ENCODE measurements at places on chromosomes 3 and 15. TPM values are rescaled to one million over a fixed set of nuclear protein-coding genes. Genes with fewer than 3 reads are reported as not detected.

DNA sequence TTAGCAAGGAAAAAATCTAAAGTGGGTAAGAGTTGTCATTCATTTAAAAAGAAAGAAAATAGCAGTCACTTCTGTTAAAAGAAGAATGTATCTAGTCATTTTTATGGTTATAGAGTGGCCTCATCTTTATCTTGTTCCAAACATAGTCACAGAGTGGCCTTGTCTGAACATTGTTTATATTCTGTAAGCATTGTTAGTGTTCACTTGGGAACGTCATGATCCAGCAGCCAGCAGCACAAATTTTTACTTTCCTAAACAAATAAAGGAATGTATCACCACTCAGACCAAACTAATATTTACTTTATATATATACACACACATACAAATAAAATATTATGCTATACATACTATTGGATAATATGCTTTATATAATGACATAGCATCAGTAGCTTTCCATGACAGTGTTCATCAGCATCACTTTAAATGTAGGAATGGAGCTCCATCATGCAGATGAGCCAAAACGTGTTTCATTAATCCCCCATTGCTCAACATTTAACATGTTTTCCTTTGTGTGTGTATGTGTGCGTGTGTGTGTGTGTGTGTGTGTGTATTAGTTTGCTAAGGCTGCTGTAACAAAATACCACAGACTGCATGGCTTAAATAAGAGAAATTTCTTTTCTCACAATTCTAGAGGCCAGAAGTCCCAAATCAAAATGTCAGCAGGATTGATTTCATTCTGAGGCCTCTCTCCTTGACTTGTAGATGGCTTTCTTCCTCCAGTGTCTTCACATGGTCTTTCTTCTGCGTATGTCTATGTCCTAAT, 39.6 kb upstream of the GYG1 start:
- H3K4me3 ChIP-seq, result no peak overlapping the region
- no peak for DNase-seq
- H3K4me1 ChIP-seq, result peaks cover 6% of the 10 kb centered on the region
- H3K27me3 ChIP-seq, result no peaks in the 10 kb centered on the region

- H3K4me3 ChIP-seq, result no peak overlapping the region
- no peaks in the 10 kb centered on the region for H3K27me3 ChIP-seq
- H3K4me1 ChIP-seq, result peaks cover 21% of the 10 kb centered on the region
- H3K27ac ChIP-seq, result no peak overlapping the region
Measured at GRCh38 chr3:112456147-112456546, 43.1 kb downstream of the BTLA start.

Gene TRMT10C
- 22.0 TPM for total RNA-seq

Gene LRRC49
- total RNA-seq, result 2.2 TPM

- no peaks in the 10 kb centered on the region for H3K4me1 ChIP-seq
- no peak overlapping the region for H3K4me3 ChIP-seq
- H3K27ac ChIP-seq, result no peak overlapping the region
- DNase-seq, result no peak
- no peaks in the 10 kb centered on the region for H3K36me3 ChIP-seq
Measured at GRCh38 chr3:162334537-162334936, 837.9 kb downstream of the OTOL1 start.

Gene DZIP1L
- total RNA-seq, result 0.46 TPM

GRCh38 chr15:90619468-90619867, 89.7 kb downstream of the CRTC3 start:
- H3K27ac ChIP-seq, result peak overlapping the region; percentile 84
- H3K27me3 ChIP-seq, result no peaks in the 10 kb centered on the region
- H3K4me3 ChIP-seq, result peak overlapping the region; percentile 62
- peaks cover 7% of the 10 kb centered on the region for H3K36me3 ChIP-seq
- H3K4me1 ChIP-seq, result peaks cover 45% of the 10 kb centered on the region

Gene FAM174B
- total RNA-seq, result 9.9 TPM

DNA sequence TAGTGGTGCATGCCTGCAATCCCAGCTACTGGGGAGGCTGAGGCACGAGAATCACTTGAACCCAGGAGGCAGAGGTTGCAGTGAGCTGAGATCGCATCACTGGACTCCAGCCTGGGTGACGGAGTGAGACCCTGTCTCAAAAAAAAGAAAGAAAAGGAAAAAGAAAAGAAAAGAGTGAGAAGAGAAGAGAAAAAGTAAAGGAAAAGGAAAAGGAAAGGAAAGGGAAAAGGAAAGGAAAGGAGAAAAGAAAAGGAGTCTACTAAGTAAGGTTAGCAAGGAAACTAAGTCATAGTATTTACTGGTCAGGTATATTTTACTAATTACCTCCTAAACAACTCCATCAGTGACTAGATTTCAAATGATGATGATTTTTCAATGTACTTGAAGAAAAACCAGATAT, 198.3 kb downstream of the VPS13C start:
- no peaks in the 10 kb centered on the region for H3K4me1 ChIP-seq
- H3K27me3 ChIP-seq, result no peaks in the 10 kb centered on the region
- peaks cover 4% of the 10 kb centered on the region for H3K36me3 ChIP-seq

DNA sequence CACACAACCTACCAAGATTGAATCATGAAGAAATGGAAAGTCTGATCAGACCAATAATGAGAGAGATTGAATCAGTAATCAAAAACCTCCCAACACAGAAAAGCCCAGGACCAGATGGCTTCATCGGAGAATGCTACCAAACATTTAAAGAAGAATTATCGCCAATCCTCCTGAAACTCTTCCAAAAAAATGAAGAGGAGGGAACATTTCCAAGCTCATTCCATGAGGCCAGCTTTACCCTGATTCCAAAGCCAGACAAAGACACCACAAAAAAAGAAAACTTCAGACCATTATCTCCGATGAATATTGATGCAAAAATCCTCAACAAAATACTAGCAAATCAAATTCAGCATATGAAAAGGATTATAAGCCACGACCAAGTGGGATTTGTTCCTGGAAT, 94.1 kb downstream of the SENP2 start:
- no peak overlapping the region for H3K4me3 ChIP-seq
- H3K4me1 ChIP-seq, result no peaks in the 10 kb centered on the region
- peaks cover 23% of the 10 kb centered on the region for H3K27me3 ChIP-seq
- H3K36me3 ChIP-seq, result peaks cover 3% of the 10 kb centered on the region
- no peak overlapping the region for H3K27ac ChIP-seq

GRCh38 chr15:70356062-70356860, 258.5 kb upstream of the TLE3 start:
- no peak overlapping the region for H3K4me3 ChIP-seq
- peaks cover 15% of the 10 kb centered on the region for H3K27me3 ChIP-seq
- no peak overlapping the region for H3K27ac ChIP-seq
- no peaks in the 10 kb centered on the region for H3K4me1 ChIP-seq
- no peak for DNase-seq
- no peaks in the 10 kb centered on the region for H3K36me3 ChIP-seq

- peak overlapping the region; percentile 1 for H3K27ac ChIP-seq
- no peaks in the 10 kb centered on the region for H3K27me3 ChIP-seq
- H3K4me1 ChIP-seq, result peaks cover 66% of the 10 kb centered on the region
Measured at GRCh38 chr15:90394748-90395442, 6.9 kb downstream of the IQGAP1 start.

Gene HES1
- 0.81 TPM for total RNA-seq

GRCh38 chr3:58349792-58350626, 17.3 kb downstream of the PXK start:
- H3K4me3 ChIP-seq, result peak overlapping the region; percentile 68
- H3K27ac ChIP-seq, result peak overlapping the region; percentile 79
- DNase-seq, result no peak
- H3K36me3 ChIP-seq, result peaks cover 8% of the 10 kb centered on the region
- H3K4me1 ChIP-seq, result peaks cover 81% of the 10 kb centered on the region

Gene CCDC13
- total RNA-seq, result 0.70 TPM

Gene LYSMD4
- 9.7 TPM for total RNA-seq

Gene GOLGA6L4
- 2.6 TPM for total RNA-seq

- no peak for DNase-seq
- H3K4me3 ChIP-seq, result no peak overlapping the region
- no peaks in the 10 kb centered on the region for H3K4me1 ChIP-seq
Measured at GRCh38 chr3:24417730-24418129, 76.9 kb downstream of the THRB start.

Gene TUSC7
- total RNA-seq, result not detected

GRCh38 chr3:94525043-94525442, 462.2 kb downstream of the NSUN3 start:
- no peak for DNase-seq
- H3K4me1 ChIP-seq, result no peaks in the 10 kb centered on the region
- no peak overlapping the region for H3K4me3 ChIP-seq

Gene SEMA7A
- 46.7 TPM for total RNA-seq

Gene NANOGP8
- total RNA-seq, result not detected

Gene C3orf62
- total RNA-seq, result 7.0 TPM

- H3K4me3 ChIP-seq, result peak overlapping the region; percentile 96
- peaks cover 30% of the 10 kb centered on the region for H3K4me1 ChIP-seq
- peaks cover 6% of the 10 kb centered on the region for H3K36me3 ChIP-seq
- peaks cover 60% of the 10 kb centered on the region for H3K27me3 ChIP-seq
- no peak for DNase-seq
Measured at GRCh38 chr3:27713078-27713423, 9.1 kb downstream of the EOMES start.

DNA sequence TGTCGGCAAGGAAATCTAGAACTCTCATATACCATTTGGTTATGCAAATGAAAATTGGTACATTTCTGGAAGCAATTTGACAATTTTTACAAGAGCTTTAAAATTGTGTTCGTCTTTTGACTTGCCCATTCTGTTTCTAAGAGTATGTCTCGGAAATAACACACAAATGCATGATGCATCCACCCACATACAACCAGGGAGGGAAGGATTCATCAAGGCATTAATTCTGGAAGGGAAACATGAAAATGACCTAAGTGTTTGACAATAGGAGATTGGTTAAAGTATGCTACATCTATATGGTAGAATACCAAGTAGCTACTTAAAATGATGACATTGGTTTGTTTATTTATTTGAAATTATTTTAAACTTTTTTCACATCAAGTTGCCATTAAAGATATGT, 58.6 kb downstream of the PIAS1 start:
- peak overlapping the region; percentile 8 for H3K4me3 ChIP-seq
- peaks cover 7% of the 10 kb centered on the region for H3K36me3 ChIP-seq
- no peak for DNase-seq
- peaks cover 50% of the 10 kb centered on the region for H3K4me1 ChIP-seq

GRCh38 chr15:91561371-91562100, 292.0 kb upstream of the SLCO3A1 start:
- H3K27me3 ChIP-seq, result no peaks in the 10 kb centered on the region
- H3K36me3 ChIP-seq, result no peaks in the 10 kb centered on the region
- no peak for DNase-seq
- H3K4me3 ChIP-seq, result no peak overlapping the region

- peak overlapping the region; percentile 44 for H3K27ac ChIP-seq
- H3K27me3 ChIP-seq, result no peaks in the 10 kb centered on the region
- no peak for DNase-seq
- peaks cover 44% of the 10 kb centered on the region for H3K36me3 ChIP-seq
- peaks cover 6% of the 10 kb centered on the region for H3K4me1 ChIP-seq
Measured at GRCh38 chr3:14663396-14664135, 11.4 kb upstream of the C3orf20 start.

Gene NISCH
- 81.7 TPM for total RNA-seq

Gene OSBPL10
- 5.1 TPM for total RNA-seq

- H3K27me3 ChIP-seq, result peaks cover 12% of the 10 kb centered on the region
- H3K4me1 ChIP-seq, result peaks cover 11% of the 10 kb centered on the region
- DNase-seq, result no peak
- H3K36me3 ChIP-seq, result peaks cover 1% of the 10 kb centered on the region
- no peak overlapping the region for H3K27ac ChIP-seq
Measured at GRCh38 chr15:80507131-80507530, 102.9 kb downstream of the ARNT2 start.

- no peak for DNase-seq
- peaks cover 1% of the 10 kb centered on the region for H3K27me3 ChIP-seq
- H3K4me3 ChIP-seq, result no peak overlapping the region
Measured at GRCh38 chr3:24336101-24336500, 158.5 kb downstream of the THRB start.

Gene PLS1
- total RNA-seq, result 3.2 TPM

Gene ACTRT3
- 0.46 TPM for total RNA-seq

Gene STRC
- total RNA-seq, result 3.3 TPM

DNA sequence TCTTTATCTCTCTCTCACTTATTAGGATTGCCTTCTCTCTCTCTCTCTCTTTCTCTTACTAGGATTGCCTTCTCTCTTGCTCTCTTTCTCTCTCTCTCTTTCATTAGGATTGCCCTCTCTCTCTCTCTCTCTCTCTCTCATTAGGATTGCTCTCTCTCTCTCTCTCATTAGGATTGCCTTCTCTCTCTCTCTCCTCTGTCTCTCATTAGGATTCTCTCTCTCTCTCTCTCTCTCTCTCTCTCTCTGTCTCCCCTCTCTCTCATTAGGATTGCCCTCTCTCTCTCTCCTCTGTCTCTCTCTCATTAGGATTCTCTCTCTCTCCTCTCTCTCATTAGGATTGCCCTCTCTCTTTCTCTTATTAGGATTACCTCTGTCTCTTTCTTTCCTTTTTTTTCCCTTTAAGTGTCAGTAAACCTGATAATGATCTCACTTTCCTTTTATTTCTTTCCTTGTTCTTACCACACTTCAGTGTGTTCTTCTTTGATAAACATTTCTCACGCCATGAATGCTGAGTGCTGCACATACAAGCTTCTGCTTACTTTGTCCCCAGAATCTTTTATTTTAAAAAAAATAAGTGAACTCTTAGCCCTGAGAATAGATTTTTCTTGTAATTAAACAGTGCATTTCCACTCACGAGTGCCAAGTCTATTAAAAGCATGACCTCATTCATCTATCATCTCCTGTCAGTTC, 243.4 kb upstream of the TBC1D5 start:
- no peaks in the 10 kb centered on the region for H3K4me1 ChIP-seq
- H3K36me3 ChIP-seq, result no peaks in the 10 kb centered on the region
- peaks cover 11% of the 10 kb centered on the region for H3K27me3 ChIP-seq
- DNase-seq, result no peak
- no peak overlapping the region for H3K4me3 ChIP-seq

Gene TFDP2
- total RNA-seq, result 55.8 TPM

DNA sequence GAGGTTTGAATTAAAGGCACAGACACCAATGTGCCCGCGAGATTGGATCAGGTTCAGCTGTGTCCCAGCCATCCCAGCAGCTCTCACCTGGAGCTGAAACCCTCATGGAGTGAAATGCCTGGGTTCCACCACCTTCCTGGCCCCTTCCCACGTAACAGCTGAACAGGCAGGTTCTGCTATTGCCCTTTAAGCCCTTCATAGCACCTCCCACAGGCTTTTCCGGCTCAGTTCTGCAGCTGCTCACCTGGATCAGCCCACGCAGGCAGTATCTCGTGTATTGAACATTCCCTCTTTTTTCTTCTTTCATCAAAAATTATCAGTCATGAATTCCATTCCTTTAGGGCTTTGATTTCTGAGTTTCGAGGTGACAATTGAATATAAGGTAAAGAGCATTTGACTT, 129.8 kb downstream of the SLC9A9 start:
- no peaks in the 10 kb centered on the region for H3K36me3 ChIP-seq
- H3K27ac ChIP-seq, result no peak overlapping the region
- no peaks in the 10 kb centered on the region for H3K4me1 ChIP-seq
- no peak overlapping the region for H3K4me3 ChIP-seq
- H3K27me3 ChIP-seq, result no peaks in the 10 kb centered on the region

DNA sequence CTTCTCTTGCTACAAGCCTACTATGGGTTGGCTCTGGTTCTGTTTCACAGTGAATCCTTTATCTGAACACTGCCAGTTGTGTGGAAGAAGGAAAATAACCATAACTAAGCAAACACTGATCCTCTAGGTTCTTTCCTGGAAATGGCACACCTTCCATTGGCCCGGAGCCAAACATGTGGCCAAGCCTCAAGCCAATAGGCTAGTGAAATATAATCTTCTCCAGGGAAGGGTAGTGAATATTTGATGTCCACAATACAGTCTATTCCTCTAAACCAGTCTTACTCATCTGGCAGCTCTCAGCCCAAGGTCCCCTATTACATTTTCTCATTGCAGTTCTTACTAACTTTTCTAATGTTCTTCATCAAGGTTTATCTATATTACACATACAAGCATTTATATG, 921.3 kb downstream of the TUSC7 start:
- no peaks in the 10 kb centered on the region for H3K4me1 ChIP-seq
- no peak overlapping the region for H3K4me3 ChIP-seq
- H3K27ac ChIP-seq, result no peak overlapping the region
- no peak for DNase-seq

All from activated T-cell treated with anti-CD3 and anti-CD28 coated beads, Interleukin-2, amount 50 U/mL, for 72 hours (primary cell).